ENCODE measurements at places on chromosomes 13 and 19. TPM values are rescaled to one million over a fixed set of nuclear protein-coding genes. Genes with fewer than 3 reads are reported as not detected.

The SGCG gene
- not detected for total RNA-seq

The SPTBN4 gene
- total RNA-seq = 0.62 TPM

The BRME1 gene
- 3.7 TPM for total RNA-seq

The C1QTNF9B gene
- not detected for total RNA-seq

The PALM3 gene
- not detected for total RNA-seq

The SLITRK5 gene
- total RNA-seq = not detected

- no peak for DNase-seq
These were observed 54.1 kb downstream of the TSSK6 start for GRCh38 chr19:19461306-19461670.

GRCh38 chr19:36707134-36707533 is 19.7 kb downstream of the ZNF567 start:
- no peak for DNase-seq

GRCh38 chr13:99895444-99896368 is 75.9 kb downstream of the ZIC5 start:
- DNase-seq = peak; percentile 12

GRCh38 chr13:24151864-24152263 is 8.7 kb upstream of the SPATA13 start:
- no peak for DNase-seq

- peak; percentile 6 for DNase-seq
These were observed 56.7 kb downstream of the STARD13 start for GRCh38 chr13:33228648-33229445.

GRCh38 chr19:55305491-55305890 is 19.6 kb downstream of the TMEM150B start:
- peak; percentile 79 for DNase-seq

DNA sequence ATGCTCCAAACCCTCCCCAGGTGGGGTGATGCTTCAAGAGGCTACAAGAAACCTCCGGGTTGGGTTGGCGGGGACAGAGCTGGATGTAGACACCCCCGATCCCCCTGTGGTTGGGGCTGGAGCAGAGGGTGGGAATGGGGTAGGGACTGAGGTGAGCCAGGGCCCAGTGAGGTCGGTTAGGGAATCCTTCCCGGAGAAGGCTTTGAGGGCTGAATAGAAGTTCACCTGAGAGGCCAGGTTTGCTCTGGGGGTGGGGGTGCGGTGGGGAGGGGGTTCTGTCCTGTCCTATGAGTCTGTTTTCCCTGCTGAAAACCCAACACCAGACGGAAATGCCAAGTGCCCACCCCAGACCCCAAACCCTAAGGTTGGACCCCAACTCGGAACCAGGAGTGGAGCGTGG is 69.1 kb downstream of the CELF5 start:
- no peak for DNase-seq

- DNase-seq = no peak
These were observed 2.5 kb downstream of the MAP1S start for GRCh38 chr19:17721821-17722220.

DNA sequence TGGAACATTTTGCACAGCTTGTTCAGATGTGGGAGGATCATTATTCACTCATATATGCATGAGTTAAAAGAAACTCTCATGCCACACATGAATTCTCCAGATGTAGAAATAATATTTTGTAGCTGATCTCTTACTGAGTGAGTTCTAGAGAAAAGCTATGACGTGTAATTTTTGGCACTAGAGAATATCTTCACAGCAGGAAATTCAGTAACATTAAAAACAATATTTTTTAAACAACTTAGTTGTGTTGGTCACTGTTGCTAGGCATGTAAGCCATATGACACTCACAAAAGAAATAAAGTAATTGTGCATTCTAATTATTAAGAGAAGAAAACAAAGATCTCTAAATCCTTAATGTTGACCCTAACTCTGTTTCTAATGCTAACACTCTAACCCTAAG is 371.4 kb upstream of the SLC10A2 start:
- no peak for DNase-seq

GRCh38 chr13:108915634-108916512 is 286.5 kb downstream of the MYO16 start:
- no peak for DNase-seq

GRCh38 chr19:15902254-15902653 is 4.4 kb upstream of the CYP4F2 start:
- DNase-seq = no peak

- DNase-seq = no peak
These were observed 46.1 kb downstream of the LHFPL6 start for GRCh38 chr13:39556866-39557265.

DNA sequence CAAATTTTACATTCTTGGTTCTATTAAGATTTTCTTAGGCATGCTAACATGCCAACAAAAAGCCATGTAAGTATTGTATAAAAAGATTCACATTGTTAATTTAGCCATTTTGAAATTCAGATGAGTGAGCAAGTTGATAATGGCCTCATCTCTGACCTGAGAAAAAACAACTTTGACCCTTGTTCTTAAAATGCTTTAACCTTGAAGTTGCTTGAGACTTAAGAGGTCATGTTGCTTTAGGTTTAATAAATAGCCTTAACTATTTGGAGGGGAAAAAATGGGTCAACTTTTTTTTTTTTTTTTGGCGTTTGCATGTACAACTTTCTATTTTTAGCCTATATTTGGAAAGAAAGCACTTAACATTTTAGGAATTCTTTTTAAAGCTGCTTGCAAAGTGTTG is 6.0 kb downstream of the MIR17HG start:
- DNase-seq = no peak

GRCh38 chr19:40139533-40140287 is 49.0 kb upstream of the ZNF780A start:
- no peak for DNase-seq

- DNase-seq = no peak
These were observed 31.5 kb downstream of the SLC7A1 start for GRCh38 chr13:29563941-29564340.

DNA sequence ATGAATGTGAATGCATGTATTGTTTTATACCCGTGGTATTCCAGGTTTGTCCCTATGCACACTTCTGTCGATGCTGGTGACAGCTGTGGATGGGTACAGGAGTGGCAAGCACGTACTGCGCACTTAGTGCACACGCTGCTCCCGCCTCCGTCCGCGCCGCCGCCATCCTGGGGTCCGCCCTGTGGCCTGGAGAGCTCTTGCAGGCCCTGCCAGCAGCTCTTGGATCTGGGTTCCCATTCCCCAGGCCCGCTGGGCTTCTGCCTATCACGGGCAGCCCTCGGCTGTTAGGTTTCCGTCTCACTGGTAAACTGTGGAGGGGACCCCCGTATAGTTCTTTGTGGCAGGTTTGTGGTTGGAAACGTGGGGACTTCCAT is 4.0 kb downstream of the GNA11 start:
- no peak for DNase-seq
